ENCODE measurements at places on chromosomes 5 and 9.

DNA sequence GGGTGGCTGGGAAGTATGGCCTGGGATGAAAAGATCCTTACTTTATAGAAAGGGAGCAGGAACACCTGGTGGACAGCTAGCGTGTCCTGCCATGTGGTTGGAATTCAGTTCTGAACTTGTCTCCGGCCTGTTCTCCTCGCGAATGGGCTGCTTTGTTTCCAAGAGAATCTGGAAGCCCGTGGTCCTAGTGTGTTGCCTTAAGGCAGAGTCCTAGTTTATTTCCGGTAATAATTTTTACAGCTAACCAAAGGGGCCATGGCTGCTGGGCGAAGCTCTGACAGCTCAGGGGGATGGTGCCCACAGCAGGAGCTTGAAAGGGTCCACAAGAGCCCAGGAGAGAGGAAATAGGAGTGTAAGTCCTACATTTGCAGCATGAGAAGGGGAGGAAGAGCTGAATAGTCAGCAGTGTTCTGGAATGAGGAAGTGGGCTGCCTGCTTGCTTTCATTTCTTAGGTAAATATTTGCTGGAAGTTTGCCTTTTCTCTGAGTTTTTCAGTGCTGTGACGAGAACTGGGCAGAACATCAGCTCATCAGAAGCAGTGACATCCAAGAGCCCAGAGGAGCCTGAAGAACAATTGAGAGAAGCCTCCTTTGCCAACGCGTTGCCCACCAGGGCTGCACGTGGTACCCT is 13.1 kb upstream of the IGFBPL1 start:
- DNase-seq = peak; percentile 23

GRCh38 chr5:115298811-115299210 is 2.4 kb upstream of the CCDC112 start:
- no peak for DNase-seq

DNA sequence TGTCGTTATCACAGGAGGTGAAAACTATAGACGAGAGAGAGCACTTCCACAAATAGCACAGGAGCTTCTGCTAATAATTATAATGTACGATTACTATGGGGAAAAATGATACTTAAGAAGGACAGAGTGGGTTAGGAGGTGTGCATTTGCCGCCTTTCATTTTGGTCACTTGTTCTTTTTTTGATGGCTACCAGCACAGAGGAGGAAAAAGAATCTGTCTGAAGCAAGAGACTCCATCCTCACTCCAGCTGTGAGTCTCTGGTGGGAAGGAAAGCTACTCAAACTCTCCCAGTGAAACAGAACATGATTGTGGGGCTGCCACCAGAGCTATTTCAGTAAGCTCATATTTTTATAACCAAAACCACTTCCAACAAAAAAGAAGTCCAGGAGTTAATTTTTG is 270.4 kb upstream of the TMEM161B start:
- DNase-seq = no peak

- DNase-seq = peak; percentile 85
Observed at GRCh38 chr9:135085830-135086546, 1.5 kb upstream of the OLFM1 start.

DNA sequence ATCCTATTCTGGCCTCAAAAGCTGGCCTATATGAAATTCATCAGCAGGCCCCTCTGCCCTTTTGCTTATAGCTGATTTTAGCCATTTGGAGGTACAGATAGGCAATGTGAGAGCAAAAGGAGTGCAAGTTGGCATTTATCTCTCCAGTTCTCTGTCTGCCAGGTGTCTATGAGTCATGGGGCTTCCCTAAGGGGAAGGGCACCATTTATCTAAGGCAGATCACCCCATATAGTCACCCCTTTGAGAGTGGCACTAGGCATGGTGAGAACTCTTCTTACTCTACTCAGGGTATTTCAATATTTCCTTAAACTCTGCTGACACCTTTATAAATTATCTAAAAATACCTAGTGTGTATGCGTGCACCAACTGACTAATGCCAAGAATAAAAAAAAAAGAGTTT is 314.7 kb upstream of the CDH6 start:
- no peak for DNase-seq

GRCh38 chr5:17189381-17190036 is 27.9 kb upstream of the BASP1 start:
- peak; percentile 88 for DNase-seq

- no peak for DNase-seq
Observed at GRCh38 chr9:90979639-90980038, 178.0 kb downstream of the SYK start.

- DNase-seq = peak; percentile 11
Observed at GRCh38 chr9:114284316-114285060, 38.4 kb upstream of the ORM1 start.

DNA sequence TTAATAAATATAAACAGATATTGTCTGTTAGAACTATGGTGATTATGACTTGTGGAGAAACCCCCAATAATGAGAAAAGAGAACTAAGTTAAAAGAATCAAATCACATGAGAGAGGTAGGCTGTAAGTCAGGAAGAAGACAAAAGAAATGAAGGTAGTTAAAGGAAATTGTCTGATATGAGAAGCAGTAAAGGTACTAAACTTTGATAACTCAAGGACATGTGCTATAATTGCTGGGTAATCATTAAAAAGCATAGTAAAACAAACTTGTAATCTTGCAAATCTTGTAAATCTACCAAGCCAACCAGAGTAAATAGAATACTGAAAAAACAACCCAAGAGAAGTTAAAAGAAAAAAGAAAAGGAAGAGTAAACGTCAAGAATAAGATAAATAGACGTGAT is 207.0 kb upstream of the CTNND2 start:
- DNase-seq = no peak

- DNase-seq = no peak
Observed at GRCh38 chr5:41885286-41885685, 15.1 kb upstream of the OXCT1 start.

- DNase-seq = peak; percentile 65
Observed at GRCh38 chr5:83475935-83476814, 4.6 kb downstream of the VCAN start.

DNA sequence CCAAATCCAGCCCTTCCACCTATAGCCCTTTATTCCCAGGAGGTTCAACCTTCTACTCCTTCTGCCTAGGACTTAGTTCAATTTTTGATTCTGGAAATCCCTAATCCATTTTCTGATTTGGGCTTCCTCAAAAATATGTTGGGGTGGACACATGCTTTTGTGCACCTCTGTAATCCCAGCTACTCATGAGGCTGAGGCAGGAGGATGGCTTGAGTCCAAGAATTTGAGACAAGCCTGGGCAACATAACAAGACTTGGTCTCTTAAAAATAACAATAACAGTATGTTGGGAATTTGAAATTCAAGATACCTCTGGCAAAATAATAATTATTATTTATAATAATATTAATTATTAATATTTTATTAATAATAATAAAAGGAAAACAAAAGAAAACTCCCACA is 188.7 kb upstream of the TLE4 start:
- DNase-seq = no peak

- no peak for DNase-seq
Observed at GRCh38 chr5:136055612-136056309, 27.0 kb downstream of the TGFBI start.

- no peak for DNase-seq
Observed at GRCh38 chr5:82183828-82184227, 94.3 kb downstream of the RPS23 start.

GRCh38 chr9:130110166-130110565 is 56.5 kb downstream of the GPR107 start:
- no peak for DNase-seq

DNA sequence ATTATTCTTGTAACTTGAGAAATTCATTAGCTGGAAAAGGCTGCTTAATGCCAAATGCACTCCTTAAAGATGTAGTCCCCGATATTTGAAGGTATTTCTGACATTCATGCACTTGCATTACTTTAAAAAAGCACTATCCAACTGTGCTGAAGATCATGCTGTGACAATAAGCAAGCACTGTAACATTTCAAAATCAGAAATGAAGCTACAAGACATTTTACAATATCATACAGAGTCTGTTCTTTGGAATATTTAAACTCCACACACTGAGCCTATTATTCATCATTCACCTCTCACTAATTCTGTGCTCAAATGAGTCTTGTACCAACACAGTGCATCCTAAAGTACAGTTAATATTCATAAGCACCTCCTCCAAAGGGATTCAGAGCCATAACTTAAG is 413.2 kb downstream of the CETN3 start:
- DNase-seq = no peak

DNA sequence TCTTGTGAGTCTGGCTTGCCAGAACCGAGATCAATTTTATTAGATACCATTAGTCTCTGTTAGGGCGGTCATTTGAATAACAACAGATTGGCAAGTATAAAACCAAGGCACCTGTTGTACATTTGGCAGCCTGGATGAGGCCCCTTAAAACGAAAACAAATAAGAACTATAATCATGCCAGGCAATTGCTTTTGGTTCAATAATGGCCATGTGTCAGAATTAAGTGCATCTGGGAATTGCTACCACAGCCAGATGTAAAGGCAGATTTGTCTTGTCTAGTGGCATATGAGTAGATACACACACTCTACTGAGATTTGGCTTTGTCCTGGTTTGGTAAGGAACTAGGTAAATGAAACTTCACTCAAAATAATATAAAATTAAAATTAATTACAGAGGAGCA is 1046.2 kb upstream of the DMAC1 start:
- no peak for DNase-seq

DNA sequence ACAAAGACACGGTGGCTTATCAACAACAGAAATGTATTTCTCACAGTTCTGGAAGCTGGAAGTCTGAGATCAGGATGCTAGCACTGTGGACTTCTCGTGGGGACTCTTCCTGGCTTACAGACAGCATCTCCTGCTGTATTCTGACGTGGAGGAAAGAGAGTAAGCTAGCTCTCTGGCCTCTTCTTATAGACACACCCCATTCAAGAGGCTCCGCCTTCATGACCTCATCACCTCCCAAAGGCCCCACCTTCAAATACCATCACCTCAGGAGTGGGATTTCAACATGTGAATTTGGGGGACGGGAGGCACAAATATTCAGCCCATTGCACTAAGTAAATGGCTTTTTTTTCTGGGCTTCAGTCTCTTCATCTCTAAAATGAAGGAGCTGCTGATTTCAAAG is 27.6 kb downstream of the KCNMB1 start:
- no peak for DNase-seq

GRCh38 chr9:70533492-70533891 is 119.0 kb upstream of the KLF9 start:
- DNase-seq = no peak

GRCh38 chr5:96957254-96958049 is 21.6 kb downstream of the LNPEP start:
- DNase-seq = no peak

GRCh38 chr9:99635032-99635431 is 186.7 kb upstream of the NR4A3 start:
- peak; percentile 11 for DNase-seq

DNA sequence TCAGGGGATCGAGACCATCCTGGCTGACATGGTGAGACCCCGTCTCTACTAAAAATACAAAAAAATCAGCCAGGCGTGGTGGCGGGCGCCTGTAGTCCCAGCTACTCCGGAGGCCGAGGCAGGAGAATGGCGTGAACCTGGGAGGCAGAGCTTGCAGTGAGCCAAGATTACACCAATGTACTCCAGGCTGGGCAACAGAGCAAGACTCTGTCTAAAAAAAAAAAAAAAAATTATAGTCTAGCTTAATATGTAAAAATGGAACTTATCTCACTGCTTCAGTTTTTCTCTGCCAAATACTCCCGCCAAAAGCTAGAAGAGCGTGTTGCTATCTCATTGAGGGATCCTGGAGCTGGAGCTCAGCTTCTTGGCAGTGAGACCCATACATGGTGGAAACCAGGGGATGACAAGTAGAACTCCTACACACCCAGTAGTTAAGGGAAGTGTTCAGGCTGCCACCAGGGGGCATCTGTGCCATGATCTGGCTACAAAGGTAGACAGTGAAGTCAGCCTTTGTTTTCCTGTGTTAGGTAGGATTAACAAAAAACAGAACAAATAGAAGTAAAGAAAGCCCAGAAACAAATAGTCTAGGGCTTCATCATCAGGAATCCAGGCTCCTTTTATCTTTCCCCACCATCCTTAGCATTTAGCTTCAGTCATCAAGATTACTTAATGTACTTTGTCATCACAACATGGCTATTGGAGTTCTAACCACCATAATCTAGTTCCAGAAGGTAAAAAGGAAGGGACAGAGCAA is 33.6 kb upstream of the GLIPR2 start:
- DNase-seq = peak; percentile 75

GRCh38 chr5:155595791-155596190 is 582.2 kb downstream of the KIF4B start:
- no peak for DNase-seq

DNA sequence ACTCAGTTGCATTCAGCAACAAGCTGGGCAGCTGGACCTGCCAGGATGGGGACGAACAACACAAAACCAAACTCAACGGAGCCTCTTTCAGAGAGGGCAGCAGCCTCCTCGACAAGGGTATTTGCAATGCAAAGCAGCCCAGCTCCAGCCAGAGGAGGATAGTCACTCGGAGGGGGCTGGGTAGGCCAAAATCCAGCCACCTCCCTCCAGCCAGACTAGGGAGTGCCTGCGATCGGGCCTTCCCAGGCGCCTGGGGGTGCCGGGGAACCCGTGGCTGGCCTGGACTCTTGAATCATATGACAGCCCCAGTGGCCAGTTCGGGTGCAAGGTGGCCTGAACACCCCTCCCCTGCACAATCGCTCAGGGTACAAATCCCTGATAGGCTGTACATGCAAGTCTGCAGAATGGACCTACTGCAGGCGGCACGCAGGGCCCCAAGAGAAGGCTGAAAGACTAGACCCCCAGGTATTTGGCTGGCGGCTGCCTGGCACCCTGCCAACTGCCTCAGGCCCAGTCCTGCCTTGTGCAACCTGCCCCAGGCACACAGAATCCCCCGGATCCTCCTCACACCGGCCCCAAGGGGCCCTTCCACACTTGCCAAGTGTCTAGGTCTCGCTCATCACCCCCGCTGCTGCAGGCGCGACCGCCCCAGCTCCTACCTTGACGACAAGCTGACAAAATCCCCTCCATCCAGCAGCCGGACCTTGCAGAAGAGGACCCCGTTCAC is 1.3 kb downstream of the EEIG1 start:
- DNase-seq = peak; percentile 65

DNA sequence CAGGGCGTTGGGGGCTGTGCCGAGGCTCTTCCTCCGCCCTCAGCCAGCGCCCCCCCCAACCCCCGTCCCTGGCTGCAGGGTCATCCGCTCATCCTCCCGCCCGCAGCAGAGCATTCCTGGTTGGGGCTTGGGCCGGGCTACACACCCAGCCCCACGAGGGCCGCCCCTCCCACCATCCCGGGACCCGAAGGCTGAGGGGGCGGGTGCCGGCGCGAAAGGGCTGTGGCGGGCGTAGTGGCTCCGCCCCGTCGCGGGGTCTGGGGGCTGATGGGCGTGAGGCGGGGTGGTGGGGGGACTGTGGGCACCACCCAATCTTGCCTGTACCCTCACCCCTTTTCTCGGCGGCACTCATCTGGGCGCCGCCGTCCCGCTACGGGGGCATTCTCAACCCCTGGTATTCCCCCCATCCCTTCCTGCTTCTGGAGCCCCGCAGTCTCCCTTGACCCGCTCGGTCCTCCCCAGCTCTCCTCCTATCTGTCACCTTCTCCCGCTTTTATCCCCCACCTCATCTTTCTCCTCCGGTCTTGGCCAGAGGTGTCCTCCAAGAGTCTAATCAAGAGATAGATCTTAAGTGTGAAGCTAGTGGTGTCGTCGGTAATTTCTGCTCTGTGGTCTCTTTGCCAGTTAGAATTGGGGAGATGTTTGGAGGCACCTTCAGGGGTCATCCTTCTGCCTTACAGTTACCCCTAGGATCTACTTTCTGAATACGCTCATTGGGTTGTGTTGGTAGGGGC is 1.6 kb downstream of the FER start:
- peak; percentile 81 for DNase-seq

Measured in lung (tissue), 17 donors.